ENCODE measurements at places on chromosomes 3 and 15.

GRCh38 chr3:191476066-191476772, 15.3 kb downstream of the PYDC2 start:
- DNase-seq = no peak

- peak; percentile 58 for DNase-seq
Measured at GRCh38 chr3:119628390-119628789, 30.7 kb downstream of the PLA1A start.

DNA sequence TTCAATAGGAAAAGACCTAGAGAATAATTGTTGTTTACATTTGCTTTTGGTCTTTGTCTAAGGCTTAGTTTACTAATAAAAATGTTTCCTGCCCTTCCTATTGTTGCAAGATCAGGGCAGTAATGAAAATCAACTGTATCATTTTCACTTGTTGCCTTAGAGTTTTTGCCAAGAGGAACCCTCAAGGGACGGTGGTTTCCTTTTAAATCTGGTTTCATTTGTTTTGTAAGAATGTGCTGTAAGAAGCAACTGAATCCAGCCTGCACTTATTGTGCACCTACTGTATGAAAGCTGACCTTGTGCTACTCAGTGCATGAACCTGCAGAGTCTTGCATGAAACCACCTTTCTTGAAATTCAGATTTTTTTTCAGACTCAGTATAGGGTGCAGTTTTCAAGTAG, 5.3 kb downstream of the IGF1R start:
- no peak for DNase-seq

DNA sequence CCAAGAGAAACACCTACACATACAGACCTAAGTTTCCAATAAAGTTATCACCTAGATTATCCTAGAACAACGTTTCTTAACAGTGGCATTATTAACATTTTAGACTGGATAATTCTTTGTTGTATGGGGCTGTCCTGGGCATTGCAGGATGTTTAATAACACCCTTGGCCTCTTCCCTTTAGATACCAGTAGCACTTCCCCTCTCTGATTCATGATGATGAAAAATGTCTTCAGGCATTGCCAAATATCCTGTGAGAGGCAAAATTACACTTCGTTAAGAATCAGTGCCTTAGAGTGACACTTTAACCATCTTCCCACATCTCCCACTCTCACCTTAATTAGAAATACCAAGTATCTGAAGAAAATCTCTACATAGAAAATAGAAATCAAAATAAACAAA, 352.6 kb downstream of the CGGBP1 start:
- no peak for DNase-seq

GRCh38 chr3:174002543-174002942, 605.0 kb downstream of the NLGN1 start:
- DNase-seq = no peak

DNA sequence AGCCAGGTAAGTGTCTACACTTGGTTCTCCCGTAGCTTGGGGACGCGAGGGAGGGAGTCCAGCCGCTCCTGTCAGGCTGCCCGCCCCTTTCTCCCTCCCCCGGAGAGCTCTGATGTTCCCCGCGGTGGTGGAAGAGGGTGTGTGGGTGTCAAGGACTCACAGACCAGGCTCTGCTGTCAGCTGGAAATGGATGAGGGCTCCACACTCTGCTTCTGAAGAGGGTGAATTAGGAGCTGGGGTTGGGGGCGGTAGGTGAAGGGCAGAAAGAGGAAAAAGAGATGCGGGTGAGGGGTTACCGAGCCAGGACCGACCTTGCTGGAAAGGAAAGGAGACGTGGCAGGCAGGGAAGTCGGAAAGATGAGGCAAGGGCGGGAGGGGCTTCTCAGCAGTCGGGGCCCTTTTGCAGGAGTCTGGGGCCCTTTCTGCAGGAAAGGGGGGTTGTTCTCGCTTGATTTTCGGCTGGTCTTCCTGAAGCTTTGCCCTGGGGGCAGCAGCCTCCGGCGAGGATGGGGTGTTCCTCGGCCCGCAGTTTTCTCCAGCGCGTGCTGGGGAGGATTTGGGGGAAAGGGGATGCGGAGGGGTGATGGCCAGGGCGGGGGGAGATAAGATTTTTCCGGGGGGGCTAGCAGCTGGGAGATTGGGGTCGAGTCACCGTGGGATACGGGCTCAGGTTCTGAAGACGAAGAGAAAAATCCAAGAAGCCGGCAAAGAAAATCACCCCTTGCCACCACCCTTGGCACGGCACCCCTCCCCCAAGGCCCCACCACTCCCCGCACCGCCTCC, 602 bp upstream of the BAHD1 start:
- DNase-seq = no peak

- DNase-seq = no peak
Measured at GRCh38 chr3:8529181-8529637, 27.6 kb downstream of the LMCD1 start.

GRCh38 chr3:155079746-155080487, at the start of gene MME:
MME (plus strand) TSS chr3:155080319; CDS start chr3:155084168, 3,849 bp downstream.
- no peak for DNase-seq

GRCh38 chr15:92645051-92645631, 10.4 kb downstream of the FAM174B start:
- DNase-seq = no peak
